ENCODE measurements at places on chromosomes 1 and 21. TPM values are rescaled to one million over a fixed set of nuclear protein-coding genes. Genes with fewer than 3 reads are reported as not detected.

Gene FAAH
- total RNA-seq, result 8.4 TPM

Gene REG4
- total RNA-seq, result 0.49 TPM

GRCh38 chr1:59355361-59355760 lies 58.5 kb downstream of the FGGY start:
- no peak for DNase-seq

- DNase-seq, result no peak
Observed at GRCh38 chr1:207088701-207089626, at the start of gene C4BPB. C4BPB (plus strand) TSS chr1:207088860; CDS start chr1:207089532, 672 bp downstream.

- no peak for DNase-seq
Observed at GRCh38 chr21:46253610-46254124, 25.1 kb upstream of the LSS start.

Data from activated T-cell treated with anti-CD3 and anti-CD28 coated beads, Interleukin-2, amount 50 U/mL, for 4 hours (primary cell).